ENCODE measurements at places on chromosomes 1 and 21.
A peak's percentile ranks its signal among the peaks of the same experiment; 100 is the strongest.

- no peak for DNase-seq
Observed at GRCh38 chr21:15208786-15209185, 144.0 kb upstream of the NRIP1 start.

DNA sequence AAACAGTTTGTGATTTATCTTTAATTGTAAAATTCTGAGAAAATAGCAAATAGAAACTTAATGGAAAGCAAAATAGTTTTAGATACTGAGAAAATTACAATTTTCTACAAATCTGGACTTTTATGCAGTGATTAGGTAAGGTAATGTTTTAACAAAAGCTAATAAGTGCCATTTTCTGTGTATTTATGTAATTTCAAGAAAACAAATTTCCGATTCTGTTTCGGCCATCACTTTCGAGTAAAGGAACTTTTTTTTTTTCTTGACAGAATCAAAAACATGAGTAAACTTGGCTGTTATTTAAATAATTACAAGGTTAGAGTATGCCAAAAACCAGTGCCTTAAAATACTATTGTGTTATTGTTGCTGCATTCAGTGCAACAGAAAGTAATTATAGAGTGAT is 280.4 kb upstream of the C1orf105 start:
- DNase-seq = no peak

DNA sequence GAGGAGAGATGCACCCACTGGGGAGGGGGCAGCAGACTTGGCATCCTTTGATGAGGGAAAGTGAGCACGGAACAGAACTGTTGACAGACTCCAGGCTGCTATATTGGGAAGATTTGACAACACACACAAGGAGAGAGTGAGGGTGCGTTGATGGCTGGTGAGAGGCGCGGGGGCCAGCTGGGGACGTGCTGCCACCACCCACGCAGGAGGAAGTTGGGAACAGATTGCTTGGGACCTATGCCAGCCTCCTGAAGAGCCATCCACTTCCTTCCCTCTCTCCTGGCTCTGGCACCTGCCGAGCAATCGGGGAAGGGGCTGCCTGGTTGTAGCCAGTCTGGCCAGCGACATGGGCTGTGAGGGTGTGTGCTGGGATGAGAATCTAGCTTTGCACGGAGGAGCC is 223.7 kb upstream of the CSF3R start:
- DNase-seq = peak; percentile 60

- no peak for DNase-seq
Observed at GRCh38 chr1:109850827-109851226, 59.8 kb upstream of the CSF1 start.

- DNase-seq = no peak
Observed at GRCh38 chr1:16013220-16013907, 4.5 kb downstream of the HSPB7 start.

GRCh38 chr21:45262616-45263015 is 25.1 kb downstream of the POFUT2 start:
- no peak for DNase-seq

GRCh38 chr1:215285013-215285800 is 202.7 kb downstream of the KCNK2 start:
- DNase-seq = peak; percentile 20

- DNase-seq = no peak
Observed at GRCh38 chr1:152806576-152806975, at the start of gene LCE1C. Gene LCE1C (minus strand): TSS chr1:152806651. CDS start chr1:152805478, 1,173 bp downstream.

DNA sequence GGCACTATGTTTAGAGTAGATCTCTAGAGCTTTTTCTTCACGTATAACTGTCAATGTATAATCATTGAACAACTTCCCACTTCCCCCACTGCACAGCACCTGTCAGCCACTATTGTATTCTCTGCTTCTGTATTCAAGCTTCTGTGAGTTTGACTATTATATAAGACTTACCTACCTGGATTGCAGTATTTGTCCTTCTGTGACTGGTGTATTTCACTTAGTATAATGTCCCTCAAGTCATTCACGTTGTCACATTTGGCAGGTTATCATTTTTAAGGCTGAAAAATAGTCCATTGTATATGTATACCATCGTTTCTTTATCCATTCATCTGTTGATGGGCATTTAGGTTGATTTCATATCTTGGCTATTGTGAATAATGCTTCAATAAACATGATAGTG is 969.5 kb upstream of the B3GALT2 start:
- DNase-seq = no peak

- no peak for DNase-seq
Observed at GRCh38 chr1:115761601-115762302, 6.8 kb downstream of the CASQ2 start.

- no peak for DNase-seq
Observed at GRCh38 chr1:228475812-228476211, 11.4 kb upstream of the RNF187 start.

- no peak for DNase-seq
Observed at GRCh38 chr1:20086800-20087199, 16.8 kb downstream of the PLA2G5 start.

DNA sequence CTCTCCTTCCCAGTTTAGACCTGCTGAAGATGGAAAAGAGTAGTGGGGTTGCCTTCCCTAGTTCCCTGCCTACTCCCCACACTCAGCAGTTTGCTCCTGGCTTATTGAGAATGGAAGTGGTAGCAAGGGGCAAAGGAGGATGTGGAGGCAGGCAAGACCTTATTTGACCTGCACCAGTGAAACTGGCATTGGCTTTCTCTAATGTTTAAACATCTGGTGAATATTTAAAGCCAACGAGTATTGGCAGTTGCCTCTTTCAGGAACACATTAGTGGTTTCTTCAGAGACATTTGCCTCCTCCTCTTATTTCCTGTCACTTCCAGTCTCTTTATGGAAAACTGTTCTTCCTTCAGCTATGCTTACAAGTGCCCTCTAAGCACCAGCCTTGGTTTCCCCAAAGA is 62.4 kb upstream of the VAV3 start:
- peak; percentile 54 for DNase-seq

GRCh38 chr1:161282991-161283390 is 24.4 kb downstream of the PCP4L1 start:
- no peak for DNase-seq

GRCh38 chr1:192861860-192862259 is 53.0 kb downstream of the RGS2 start:
- no peak for DNase-seq

DNA sequence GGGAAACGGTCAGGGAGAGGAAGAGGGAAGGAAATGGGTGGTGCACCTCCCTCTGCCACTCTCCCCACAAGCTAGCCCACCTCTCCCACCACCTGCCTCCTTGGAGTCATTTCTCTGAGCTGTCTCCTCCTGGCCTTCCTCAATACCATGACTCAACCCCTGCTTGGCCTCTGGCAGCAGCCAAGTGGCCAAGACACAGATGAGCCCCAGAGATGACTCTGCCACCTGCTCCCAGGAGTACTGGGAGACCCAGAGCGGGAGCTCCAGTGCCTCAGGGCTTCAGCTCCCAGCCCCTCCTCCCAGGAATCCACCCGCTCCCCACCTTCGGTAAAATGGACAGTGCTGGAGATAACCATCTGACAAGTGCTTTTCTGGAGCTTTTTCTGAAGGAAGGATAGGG is 2.6 kb downstream of the S100A16 start:
- DNase-seq = peak; percentile 24

- no peak for DNase-seq
Observed at GRCh38 chr1:145988773-145989172, 7.6 kb downstream of the TXNIP start.

- DNase-seq = no peak
Observed at GRCh38 chr1:170231662-170232061, 85.9 kb downstream of the NTMT2 start.

- no peak for DNase-seq
Observed at GRCh38 chr1:231337043-231337471, 595 bp downstream of the EXOC8 start.

GRCh38 chr1:11615090-11615489 is 39.1 kb downstream of the FBXO2 start:
- no peak for DNase-seq

DNA sequence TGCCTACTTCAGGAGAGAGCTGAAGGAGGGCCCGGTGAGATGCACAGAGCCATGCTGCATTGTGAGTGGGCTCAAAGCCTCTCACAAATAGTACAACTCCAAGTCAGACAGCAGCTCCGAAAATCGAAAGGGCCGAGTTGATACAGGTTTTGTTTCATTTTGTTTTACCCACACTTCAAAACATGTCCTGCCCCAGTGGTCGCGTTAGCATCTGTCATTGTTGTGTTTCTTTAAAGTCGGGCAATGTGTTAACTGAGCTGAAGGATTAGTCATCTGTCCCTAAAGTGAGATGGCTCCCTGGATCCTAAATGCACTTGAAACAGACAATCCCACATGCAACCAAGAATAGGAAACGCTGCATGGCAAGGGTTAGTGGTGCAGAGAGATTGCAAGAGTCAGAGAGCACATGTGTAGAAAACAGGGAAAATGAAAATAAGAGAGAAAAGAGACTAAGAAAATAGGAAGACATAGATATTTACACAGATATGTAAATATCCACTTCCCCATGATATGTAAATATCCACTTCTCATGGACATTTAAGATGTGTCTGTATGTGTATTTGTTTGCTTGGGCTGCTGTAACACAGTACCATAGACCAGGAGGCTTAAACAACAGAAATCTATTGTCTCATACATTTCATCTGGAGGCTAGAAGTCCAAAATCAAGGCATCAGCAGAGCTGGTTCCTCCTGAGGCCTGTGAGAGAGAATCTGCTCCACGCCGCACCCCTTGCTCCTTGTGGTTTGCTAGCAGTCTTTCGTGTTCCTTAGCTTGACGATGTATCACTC is 131.4 kb upstream of the RAB4A start:
- no peak for DNase-seq

GRCh38 chr1:33784876-33785275 is 79.0 kb upstream of the HMGB4 start:
- DNase-seq = no peak

GRCh38 chr1:41617336-41617735 is 132.9 kb upstream of the EDN2 start:
- no peak for DNase-seq

GRCh38 chr1:150772326-150772725 is 6.7 kb upstream of the CTSS start:
- DNase-seq = no peak

GRCh38 chr1:23475134-23475628 is 8.8 kb downstream of the ASAP3 start:
- DNase-seq = no peak

DNA sequence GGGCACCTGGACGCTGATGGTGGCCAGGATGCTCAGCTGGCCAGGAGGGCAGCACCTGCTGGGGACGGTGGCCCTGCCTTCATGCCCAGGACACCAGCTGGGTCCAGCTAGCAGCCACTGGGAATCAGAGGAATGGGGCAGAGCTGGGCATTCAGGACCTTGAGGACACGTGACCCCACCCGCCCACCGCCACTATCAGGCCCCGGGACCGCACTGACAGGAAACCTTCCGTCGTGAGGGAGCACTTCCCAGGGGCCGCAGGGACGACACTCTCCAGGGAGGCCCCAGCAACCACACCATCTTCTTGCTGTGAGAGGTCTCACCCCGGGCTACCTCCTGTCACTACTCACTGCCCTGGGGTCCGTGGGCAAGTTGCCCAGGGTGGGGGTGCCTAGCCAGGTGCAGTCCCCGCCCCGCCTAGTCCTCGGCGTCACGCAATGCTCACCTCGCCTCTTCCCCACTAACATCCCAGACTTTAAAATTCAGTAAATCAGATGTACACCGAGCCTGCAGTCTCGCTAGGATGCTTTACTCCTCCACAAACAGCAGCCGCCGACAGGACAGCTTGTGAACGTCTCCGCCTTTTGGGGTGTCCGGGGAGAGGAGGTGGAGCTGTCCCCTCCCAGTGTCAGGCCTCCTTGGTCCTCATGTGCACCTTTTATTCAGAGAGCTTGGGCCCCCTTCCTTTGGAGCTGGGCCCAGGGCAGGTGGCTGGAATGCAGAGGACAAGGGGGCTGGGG is 4.9 kb downstream of the VWA1 start:
- no peak for DNase-seq

DNA sequence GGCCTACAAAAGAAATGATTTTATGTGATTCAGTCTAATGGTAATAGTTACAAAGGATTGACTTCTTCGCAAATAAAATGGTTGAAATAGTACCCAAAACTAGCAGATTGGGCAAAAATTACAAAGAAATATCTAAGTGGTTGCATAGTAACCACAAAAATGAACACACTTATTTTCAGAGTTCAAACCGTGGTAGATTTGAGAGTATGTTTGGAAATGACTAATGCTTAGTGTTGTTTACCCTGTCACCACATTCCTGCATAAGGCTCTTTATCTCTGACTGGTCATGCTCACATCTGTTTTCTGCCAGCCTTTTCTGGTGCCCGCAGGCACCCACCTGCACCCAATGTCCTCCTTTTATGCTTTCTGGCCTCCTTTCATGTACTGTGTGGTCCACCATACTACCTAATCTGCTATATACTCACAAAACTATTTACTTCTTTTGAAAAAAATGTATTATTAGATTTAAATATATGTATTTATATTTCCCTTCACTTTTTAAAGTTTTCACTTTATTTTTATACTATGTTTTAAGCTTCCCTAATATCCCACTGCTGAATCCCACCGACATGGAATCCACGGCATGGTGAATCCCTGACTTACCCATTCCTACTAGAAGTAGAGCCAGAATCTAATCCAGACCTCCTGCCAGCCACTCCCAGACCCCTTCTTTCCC is 30.3 kb downstream of the PTPRC start:
- no peak for DNase-seq

- no peak for DNase-seq
Observed at GRCh38 chr1:117512728-117513321, 93.0 kb upstream of the TENT5C start.

GRCh38 chr1:19734056-19734455 is 65.7 kb downstream of the TMCO4 start:
- no peak for DNase-seq

DNA sequence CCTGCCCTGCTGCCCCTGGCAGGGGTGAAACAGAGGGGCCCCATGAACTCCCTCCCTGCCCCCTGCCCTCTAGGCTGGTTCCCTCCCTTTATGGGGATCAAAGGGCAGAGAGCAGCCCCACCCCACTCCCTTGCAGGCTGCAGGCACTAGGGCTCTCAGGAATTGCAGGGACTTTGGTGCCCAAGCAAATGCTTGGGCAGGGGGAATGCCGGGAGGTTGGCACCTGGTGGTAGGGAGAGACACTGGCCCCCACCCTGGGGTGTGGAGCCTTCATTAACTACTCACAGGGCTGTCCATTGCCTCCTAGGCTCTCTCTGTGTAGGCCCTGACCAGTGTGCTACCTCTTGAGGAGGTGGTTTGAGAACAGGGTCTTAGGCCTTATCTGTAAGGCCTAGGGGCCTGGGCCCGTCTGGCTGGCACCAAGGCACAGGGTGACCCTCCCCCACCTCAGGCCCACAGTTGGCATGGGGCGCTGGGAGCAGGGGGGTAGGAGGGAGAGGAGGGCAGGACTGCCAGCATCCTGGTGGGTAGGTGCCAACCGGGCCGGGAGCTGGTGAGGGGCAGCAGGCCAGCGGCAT is 4.7 kb downstream of the ZBTB7B start:
- DNase-seq = peak; percentile 35

Measured in NCI-H446 (cell line).